Activated T-helper 2 cell treated with anti-CD3 and anti-CD28 coated beads, Interferon-gamma antibody, Interleukin-2, Interleukin-4, amounts not matched to agents 10 μg/mL and 5 μg/mL and 100 μg/mL, durations not matched to agents 14 hours and 24 hours and 36 hours (primary cell): ENCODE measurements at places on chromosomes 5 and 9. TPM values are rescaled to one million over a fixed set of nuclear protein-coding genes. Genes with fewer than 3 reads are reported as not detected.

- DNase-seq, result no peak
- peaks cover 9% of the 10 kb centered on the region for H3K27me3 ChIP-seq
- no peak overlapping the region for H3K27ac ChIP-seq
- H3K4me3 ChIP-seq, result no peak overlapping the region
- no peaks in the 10 kb centered on the region for H3K36me3 ChIP-seq
- no peaks in the 10 kb centered on the region for H3K4me1 ChIP-seq
Observed at GRCh38 chr9:73009649-73010288, 56.9 kb upstream of the ALDH1A1 start.

DNA sequence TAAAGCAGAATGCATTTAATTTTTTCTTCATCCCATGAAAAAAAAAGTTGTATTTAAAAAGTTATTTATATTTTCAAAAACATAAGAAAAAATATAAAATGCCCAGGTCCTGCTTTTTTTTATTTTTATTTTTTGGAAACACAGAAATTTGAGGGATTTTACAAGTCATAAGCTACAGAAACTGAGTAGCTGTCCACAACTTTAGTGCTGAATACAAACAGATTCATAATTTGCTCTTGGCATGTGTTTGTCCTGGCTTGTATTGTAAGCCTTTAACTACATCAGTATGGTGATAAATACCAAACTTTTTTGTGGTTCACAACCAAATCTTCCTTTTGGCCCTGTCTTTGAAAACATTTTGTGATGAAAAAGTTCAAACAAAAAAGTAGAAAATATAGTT is 7.5 kb upstream of the PLCXD3 start:
- H3K4me1 ChIP-seq, result no peaks in the 10 kb centered on the region
- no peak for DNase-seq
- H3K27ac ChIP-seq, result no peak overlapping the region
- H3K27me3 ChIP-seq, result no peaks in the 10 kb centered on the region
- H3K36me3 ChIP-seq, result no peaks in the 10 kb centered on the region
- no peak overlapping the region for H3K4me3 ChIP-seq

DNA sequence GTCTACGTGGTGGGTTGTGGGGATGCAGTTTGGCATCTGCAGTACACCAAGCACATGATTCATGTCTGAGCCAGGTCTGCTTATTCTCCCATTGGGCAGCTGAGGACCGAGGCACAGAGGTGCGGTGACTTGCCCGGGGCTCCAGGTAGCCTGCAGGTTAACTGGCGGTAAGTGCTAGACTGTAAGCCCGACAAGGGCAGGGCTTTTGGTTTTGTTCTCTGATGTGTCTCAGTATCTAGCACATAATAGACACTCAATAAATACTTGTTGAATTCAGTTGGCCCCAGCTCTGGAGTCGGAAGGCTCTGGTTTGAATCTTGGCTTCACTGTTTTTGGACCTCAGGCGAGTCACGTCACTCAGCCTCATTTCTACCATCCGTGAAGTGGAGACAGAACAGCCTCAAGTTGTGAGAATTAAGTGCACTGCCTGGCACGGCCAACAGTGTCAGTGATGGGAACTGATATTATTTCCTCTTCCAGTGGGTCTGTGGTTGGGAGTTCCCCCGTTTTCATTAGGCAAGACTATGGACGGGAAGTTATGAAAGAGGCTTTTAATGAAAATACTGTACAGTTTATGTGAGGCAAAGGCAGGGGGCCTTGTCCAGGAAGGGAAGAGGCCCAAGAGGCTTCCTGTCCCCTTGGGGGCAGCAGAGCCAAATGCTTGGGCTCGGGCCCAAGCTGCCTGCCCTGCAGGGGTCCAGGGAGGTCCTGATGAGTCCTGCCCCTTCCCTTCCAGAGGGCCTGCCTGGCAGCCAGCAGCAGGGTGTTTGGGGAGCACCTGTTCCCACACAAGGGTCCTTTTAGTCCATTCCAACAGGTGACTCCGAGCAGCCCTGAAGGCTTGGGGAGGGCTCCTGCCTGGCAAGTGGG is 3.3 kb downstream of the PRELID1 start:
- DNase-seq, result no peak
- H3K4me1 ChIP-seq, result peaks cover 50% of the 10 kb centered on the region
- H3K4me3 ChIP-seq, result peak overlapping the region; percentile 7
- peaks cover 55% of the 10 kb centered on the region for H3K36me3 ChIP-seq

- DNase-seq, result no peak
- H3K4me1 ChIP-seq, result no peaks in the 10 kb centered on the region
- no peak overlapping the region for H3K27ac ChIP-seq
- H3K36me3 ChIP-seq, result no peaks in the 10 kb centered on the region
- H3K27me3 ChIP-seq, result no peaks in the 10 kb centered on the region
Observed at GRCh38 chr5:169200125-169200778, 100.7 kb downstream of the SLIT3 start.

Gene PCDHAC2
- total RNA-seq, result not detected in 2 replicates

DNA sequence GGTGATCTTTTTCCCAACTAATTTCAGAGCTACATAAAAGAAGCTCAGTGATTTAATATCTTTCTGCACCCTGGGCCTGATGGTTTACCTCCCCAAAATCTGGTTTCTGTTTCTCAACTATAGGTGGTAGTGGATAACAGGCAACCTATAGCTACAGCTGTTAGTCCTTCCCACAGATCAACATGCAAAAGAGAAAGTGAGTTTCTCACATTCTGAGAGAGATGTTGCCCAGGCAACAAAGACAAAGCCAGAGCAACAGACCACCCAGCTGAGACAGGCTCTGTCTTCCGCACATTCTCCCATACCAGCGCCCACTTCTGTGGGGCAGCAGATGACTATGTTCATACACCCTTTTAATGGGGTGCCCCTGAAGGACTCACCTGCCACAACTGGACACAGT is 40.7 kb upstream of the PPP2R2B start:
- peaks cover 4% of the 10 kb centered on the region for H3K27me3 ChIP-seq
- no peak for DNase-seq
- peaks cover 3% of the 10 kb centered on the region for H3K4me1 ChIP-seq
- no peak overlapping the region for H3K4me3 ChIP-seq
- H3K27ac ChIP-seq, result no peak overlapping the region

Gene CKMT2
- not detected in 2 replicates for total RNA-seq
